GM23248 (cell line): ENCODE measurements at places on chromosomes 2 and 18.

- peak; percentile 24 for DNase-seq
These were observed 19.1 kb downstream of the PDK1 start for GRCh38 chr2:172574965-172575364.

- DNase-seq, result no peak
These were observed 7.4 kb upstream of the SFTPB start for GRCh38 chr2:85675427-85675826.

DNA sequence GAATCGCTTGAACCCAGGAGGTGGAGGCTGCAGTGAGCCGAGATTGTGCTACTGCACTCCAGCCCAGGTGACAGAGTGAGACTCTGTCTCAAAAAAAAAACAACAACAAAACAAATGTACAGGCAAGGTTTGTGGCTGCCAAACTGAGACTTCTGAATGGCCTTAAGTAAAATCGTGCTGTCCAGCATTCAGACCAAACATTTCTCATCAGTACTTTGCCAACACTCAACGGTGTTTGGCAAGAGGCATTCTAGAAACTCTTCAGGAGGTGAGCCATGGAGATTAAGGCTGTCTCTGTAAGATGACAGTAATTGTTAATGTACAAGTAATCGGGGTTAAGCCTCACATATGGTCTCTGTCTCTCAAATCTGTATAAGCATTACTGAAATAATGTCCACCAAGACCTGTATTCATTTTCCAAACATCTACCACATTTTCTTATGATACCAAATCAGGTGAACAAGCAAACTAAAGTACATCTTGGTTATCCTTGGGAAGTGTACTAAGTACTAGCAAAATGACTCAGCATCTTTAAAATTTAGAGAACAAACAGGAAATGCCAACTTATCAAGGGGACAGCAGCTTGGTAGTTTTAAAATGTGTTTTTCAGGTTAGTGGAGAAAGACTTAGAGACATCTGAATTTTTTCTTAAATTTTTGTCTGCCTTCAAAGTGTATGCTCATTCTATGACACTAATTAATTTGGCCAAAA lies 29.3 kb downstream of the SERPINE2 start:
- DNase-seq, result peak; percentile 57

- DNase-seq, result peak; percentile 94
These were observed 67.3 kb downstream of the RHBDD1 start for GRCh38 chr2:226903179-226903578.

- DNase-seq, result peak; percentile 75
These were observed 3.0 kb downstream of the SCG2 start for GRCh38 chr2:223598994-223599639.

DNA sequence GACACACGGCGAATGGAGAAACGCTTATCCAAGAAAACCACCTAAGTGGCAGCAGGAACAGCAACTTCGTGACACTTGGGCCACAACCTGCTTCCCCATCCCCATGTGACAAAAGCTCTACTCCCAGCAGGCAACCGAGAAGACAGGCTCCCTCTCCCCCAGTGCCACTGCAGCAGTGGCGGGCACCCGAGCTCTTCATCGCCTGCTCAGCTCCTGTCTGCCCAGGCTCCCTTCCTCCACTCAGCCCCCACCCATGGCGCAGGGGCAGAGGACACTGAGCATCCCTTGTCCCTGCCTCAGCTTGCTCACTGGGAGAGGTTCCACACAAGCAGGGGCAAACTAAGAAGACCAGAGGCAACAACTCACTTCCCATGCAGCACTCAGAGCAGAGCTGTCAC lies 22.9 kb downstream of the SLC66A2 start:
- DNase-seq, result no peak

- DNase-seq, result peak; percentile 99
These were observed 62.9 kb upstream of the SERPINE2 start for GRCh38 chr2:224101820-224102630.

DNA sequence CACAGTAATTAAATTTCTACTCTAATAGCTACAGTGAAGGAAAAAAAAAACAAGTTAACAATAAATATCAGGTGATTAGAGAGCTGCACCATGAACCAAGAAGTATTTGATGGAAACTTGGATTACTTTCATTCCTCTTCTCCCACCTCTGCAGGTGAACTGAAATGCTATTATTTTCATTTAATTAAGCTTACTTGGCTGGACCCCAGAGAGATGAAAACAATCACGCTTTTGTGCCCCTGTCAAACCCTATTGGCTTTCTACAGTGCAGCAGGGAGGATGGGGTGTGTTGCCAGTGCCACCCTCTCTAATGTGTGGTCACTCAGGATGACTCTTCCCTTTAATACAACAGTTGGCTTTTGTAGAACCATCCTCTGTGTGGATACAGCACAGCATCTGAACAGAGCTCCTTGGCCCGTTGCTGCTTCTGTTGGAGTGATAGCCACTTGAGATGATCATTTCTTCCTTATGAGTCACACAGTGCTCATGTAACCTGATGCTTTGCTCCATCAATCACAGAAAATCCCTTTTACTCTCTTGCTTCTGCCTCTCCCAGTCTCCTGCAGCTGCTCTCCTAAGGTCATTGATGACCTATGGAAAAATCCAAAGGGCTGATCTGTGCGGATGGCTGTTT lies 5.5 kb upstream of the ARL4C start:
- DNase-seq, result peak; percentile 70

DNA sequence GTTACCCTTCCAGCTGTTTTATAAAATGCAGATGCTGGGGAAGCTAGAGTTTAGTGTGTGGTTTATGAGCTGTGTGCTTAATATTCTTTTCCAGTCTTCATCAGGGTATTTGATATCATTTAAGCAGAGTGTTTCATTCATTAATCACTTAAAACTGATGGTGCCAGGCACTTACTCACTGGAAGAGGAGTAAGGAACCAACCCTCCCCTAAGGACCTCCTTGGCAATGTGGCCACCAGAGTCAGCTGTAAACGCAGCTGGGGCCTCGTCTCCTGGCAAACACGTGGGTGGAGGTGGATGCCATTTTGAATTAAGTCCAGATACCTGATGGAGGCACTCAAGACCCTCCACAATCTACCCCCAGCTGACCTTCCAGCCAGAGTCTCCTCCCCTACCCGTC lies 331.6 kb downstream of the CLIP4 start:
- DNase-seq, result peak; percentile 50

DNA sequence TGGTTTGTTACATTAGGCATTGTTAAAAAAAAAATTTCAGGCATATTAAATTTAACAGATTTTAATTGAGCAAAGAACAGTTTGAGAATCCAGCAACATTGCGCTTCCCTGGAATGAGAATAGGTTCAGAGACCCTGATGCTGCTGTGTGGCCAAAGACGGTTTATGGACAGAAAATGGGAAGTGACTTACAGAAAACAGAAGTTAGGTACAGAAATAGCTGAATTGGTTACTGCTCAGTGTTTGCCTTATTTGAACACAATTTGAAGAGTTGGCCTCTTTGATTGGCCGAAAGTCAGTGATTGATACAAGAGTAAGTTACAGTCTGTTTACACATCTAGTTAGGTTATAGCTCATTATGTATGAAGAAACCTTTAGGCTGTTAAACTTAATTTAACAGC lies 6.0 kb upstream of the NEDD4L start:
- DNase-seq, result no peak

DNA sequence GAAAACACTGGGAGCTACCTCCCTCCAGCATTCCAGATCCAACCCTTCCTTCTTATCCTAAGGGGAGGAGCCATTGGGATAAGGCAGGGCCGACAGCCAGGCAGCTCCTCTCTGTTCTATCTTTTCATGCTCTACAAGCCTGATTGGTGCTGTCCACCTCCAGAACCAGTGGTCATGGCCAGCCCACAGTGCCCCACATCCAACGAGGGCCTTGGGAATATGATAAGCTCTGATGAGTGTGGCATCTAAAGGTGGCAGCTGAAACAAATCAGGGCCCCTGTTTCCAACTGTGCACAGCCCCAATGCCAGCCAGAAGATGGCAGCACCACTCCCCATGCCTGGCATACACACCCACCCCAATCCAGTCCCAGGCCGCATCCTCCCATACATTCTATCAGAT lies 329.3 kb downstream of the C1D start:
- DNase-seq, result peak; percentile 51

- no peak for DNase-seq
These were observed 89.2 kb upstream of the CD226 start for GRCh38 chr18:70036771-70037347.

DNA sequence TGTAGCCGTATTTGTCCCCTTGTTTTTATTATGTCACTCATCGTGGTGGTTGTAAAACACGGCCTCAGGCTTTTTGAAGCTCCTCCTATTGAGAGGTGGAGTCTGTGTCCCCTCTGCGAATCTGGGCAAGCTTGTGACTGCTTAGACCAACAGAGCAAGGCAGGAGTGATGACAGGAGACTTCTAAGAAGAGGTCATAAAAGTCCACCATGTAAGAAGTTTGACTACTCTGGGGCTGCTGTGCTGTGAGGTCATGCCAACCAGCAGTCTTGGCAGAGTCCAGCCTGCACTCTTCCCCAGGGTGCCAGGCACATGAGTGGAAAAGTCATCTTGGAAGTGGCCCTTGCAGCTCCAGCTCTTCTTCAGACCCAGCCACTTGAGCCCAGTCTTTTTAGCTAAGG lies 83.8 kb upstream of the SPTBN1 start:
- DNase-seq, result no peak
